ENCODE measurements at places on chromosomes 13 and 19.

DNA sequence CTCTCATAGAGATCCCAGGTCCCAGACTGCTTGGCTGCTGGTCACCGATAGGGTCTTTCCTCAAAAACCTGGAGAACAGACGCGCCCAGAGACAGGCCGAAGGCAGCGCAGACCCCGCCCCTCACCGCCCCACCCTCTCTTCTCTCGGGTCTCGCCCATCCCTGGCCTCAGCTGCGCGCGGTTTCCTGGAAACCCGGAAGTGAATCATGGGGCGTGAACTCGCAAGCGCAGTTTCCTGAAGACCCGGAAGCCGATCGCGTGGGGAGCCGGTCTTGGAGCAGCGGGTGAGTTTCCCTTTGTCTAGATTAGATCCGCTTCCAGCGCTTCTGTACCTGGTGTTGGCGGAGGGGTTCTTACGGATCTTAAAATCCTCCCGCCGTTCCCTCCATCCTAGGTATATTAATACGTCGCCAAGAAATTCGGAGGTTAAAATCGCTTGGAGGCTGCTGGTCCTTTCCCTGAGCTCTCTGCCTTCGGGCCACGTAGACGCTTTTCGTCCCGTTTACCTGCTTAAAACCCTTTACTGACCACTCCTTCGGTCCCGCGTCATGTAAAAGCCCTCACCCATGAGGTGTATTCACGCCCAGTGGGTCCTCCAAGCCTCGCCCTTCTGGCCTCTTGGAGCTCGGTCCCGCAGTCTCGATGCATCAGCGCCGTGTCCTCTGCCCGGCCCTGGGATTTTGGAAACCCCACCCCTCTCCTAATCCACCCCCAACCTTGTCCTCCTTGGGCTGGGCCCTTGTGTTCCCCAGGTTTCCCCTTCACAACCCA, at the start of gene ZNF578:
Gene ZNF578 (plus strand): TSS at position 230 of the 771 bp plus-strand sequence. CDS start 48,293 bp downstream, outside the sequence.
- DNase-seq = peak; percentile 84

GRCh38 chr13:86474971-86475370, 675.8 kb upstream of the SLITRK6 start:
- no peak for DNase-seq

GRCh38 chr13:30308548-30308947, 1.2 kb upstream of the KATNAL1 start:
- no peak for DNase-seq

DNA sequence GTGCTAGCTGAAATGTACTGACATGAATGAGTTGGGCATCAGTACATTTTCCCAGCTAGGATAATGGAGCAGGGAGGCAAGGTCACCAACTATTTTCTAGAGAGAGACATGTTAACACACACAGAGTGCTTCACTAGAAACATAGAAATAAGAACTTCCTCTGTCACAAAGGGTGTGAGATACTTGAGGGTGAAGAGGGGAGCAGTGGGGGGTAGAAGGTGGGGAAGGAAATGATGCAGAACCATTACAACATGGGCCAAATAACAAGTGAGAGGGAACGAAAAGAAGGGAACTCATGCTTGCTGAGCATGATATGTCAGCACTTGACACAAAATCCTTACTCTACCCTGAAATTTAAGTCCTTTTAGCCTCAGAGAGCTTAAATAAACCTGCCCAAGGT, 87.8 kb upstream of the RFC3 start:
- no peak for DNase-seq

GRCh38 chr19:10454267-10454666, 33.9 kb downstream of the PDE4A start:
- DNase-seq = no peak

DNA sequence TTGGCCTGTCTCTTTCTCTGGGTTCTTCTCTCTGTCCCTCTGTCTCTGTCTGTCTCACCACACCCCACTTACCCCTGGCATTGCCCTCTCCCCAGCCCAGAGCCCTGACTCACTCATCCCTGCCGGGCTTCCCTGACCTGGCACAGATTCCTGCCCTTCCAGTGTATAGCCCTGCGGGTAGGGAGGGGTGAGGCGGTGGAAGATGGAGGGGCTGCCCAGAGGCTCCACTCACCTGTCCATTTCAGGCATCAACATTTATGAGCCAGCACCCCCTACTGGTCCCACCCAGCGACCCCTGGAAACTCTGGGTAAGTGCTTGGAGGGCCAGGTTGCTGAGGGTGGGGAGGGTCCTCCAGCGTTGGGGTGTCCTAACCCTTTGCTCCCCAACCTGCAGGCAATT, 1.0 kb downstream of the NCCRP1 start:
- no peak for DNase-seq

GRCh38 chr13:97445522-97446187, 11.7 kb downstream of the RAP2A start:
- DNase-seq = no peak

DNA sequence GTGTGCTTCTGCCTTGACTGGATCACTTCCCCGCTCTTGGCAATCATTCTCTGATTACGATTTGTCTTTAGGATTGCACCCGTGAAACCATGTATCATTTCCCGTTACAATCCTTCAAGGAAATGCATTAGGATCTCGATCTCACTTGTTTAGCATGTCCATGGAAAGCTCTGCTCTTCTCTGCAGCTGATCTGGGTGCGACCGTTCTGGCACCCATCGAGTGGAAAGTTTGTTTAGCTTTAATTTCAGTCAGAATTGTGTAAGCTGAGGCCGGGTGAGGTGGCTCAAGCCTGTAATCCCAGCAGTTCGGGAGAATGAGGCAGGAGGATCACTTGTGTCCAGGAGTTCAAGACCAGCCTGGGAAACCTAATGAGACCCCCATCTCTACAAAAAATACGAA, 30.9 kb downstream of the NUMBL start:
- no peak for DNase-seq

- no peak for DNase-seq
These were observed 1572.7 kb upstream of the PRR20A start for GRCh38 chr13:55567721-55568625.

DNA sequence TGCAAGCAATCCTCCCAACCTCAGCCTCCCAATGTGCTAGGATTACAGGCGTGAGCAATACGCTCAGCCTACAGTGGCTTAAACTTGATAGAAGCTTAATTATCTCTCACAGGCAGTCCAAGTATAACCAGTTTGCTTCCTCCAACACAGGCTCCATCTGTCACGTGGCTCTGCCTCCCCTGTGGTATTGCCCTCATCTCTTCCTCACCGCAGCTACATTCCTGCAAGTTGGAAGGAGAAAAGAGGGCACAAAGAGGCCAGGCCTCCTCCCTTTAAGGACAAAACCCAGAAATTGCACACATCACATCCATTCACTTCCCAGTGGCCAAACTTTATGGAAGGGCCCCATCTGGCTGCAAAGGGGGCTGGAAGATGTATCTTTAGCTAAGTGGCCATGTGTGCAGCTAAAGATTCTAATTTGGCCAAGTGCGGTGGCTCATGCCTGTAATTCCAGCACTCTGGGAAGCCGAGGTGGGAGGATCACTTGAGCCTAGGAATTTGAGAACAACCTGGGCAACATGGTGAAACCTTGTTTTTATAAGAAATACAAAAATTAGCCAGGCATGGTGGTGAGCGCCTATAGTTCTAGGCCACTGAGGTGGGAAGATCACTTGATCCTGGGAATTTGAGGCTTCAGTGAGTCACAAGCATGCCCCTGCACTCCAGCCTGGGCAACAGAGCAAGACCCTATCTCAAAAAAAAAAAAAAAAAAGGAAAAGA, 3.1 kb upstream of the SDHAF1 start:
- DNase-seq = no peak

DNA sequence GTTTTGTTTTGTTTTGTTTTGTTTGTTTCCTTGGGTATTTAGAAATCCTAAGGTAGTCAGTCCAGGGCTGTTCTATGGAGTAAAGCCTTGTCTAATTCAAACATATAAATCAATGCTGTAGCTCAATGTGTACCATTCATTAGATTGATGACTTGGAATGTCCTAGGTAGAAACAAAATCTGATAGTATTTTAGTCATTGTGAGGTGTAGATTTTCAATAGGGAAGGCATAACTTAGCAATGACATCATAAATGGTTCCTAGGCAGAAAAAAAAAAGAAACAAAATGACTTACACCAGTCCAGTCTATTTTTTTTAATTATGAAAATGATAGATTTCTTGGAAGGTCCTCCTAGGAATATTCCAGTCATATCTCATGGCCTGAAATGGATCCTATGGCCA, 189.9 kb downstream of the SPRY2 start:
- no peak for DNase-seq

DNA sequence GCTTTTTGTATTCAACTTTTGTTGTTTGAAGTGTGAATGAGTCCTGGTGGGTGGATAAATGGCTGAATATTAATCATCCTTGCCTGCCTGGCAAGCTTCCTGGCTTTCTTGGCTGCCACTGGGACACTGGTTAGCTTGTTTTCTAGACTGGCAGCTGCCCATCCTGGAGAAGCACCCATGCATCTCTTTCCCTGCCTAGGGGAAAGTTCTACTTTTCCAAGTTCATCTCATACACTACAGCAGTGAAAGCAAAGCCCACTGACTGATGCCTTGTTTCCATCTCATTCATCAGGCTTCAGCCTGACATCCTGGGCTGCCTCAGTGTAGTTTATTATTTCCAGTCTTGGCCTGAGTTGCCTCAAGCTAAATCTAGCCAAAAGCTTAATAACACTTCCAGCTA, 244.8 kb downstream of the PCDH20 start:
- DNase-seq = no peak

GRCh38 chr13:112850273-112850672, 118.7 kb upstream of the MCF2L start:
- no peak for DNase-seq

- no peak for DNase-seq
These were observed 59.5 kb upstream of the CYSLTR2 start for GRCh38 chr13:48594096-48594815.

- no peak for DNase-seq
These were observed 9.0 kb upstream of the LTBP4 start for GRCh38 chr19:40592170-40592569.

- DNase-seq = no peak
These were observed 226.1 kb downstream of the TDRD3 start for GRCh38 chr13:60623151-60623550.

GRCh38 chr19:13861392-13861713, 15.6 kb upstream of the NANOS3 start:
- no peak for DNase-seq

- no peak for DNase-seq
These were observed 2.2 kb upstream of the SERTAD3 start for GRCh38 chr19:40446263-40446784.

- DNase-seq = no peak
These were observed 114.2 kb upstream of the SPACA7 start for GRCh38 chr13:112261924-112262323.

DNA sequence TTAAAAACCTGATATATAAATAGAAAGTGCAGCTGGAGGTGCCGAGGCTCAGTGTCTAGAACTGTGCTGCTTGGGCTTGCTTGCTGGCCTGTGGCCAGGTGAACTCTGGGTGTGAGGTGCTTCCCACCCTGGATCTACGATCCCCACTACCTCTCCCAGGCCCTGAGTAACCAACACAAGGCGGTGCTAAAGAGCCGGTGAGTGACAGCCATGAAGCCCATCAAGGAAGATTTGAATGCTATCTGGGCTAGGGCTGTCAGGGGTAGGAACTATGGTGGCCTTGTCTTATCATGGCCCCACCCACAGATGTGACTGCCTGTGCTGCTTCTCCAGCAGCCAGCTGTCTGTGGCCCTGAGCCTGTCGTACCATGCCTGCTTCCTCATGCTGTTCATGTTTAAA, 25.6 kb upstream of the ZNF91 start:
- no peak for DNase-seq

DNA sequence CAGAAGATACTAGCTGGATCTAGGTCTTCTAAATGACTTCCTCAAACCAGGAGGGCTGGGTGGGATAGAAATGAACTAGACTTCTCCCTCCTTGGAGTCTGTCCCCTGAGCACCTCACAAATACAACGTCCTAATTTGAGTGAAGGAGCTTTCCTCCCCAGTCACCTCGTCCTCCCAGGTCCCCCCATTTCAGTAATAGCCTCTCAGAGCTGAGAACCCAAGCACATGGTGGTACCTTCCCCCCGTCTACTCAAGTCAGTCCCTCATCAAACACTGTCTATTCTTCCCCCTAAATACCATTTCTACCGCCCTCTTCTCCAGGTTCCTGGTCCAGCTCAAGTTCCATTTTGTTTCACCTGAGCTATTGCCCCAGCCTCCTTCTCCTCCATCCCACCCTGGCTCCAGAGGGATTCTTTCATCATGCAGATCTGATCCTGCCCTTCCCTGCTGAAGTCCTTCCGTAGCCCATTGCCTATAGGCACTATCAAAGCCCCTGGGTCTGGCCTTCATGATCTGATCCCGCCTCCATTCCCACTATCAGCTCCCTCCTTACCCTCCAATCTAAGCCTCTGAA, 5.3 kb upstream of the PRKCG start:
- DNase-seq = no peak

DNA sequence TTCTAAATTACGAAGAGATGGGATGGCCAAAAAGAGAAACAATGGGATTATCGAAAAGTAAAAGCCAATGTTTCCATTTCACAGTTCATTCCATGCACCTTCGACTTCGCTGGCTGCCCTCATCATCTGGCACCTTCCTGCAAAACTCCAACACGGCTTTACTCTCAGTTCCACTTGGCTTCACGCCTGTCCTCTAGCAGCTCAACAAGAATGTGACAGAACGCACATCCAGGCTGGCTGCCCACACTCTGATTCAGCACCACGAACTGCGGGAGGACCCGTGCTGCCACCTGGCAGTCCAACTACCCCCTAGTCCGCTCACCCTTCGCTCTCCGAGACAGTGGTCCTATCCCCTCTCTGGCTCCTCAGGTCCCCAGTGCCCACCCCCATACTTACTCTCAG, 11.7 kb downstream of the ATP7B start:
- DNase-seq = no peak

DNA sequence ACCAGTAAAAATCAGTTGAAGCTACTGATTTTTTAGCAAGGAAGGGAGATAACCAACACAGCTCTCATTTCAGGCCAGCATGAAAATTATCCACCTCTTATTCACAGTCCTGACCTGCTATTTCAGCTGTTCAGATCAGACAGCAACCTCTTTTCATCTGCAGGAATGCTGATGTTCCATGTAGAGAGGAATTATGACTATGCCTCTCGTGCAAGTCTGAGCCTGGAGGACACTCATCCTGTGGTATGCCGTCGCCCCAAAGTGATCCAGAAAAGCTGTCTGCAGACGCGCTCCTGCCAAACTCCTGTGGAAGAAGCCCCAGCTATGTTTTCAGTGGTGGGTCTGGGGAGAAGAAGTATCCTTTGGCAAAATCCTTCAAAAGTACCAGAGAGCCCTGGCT, 563.5 kb upstream of the SLITRK1 start:
- no peak for DNase-seq

DNA sequence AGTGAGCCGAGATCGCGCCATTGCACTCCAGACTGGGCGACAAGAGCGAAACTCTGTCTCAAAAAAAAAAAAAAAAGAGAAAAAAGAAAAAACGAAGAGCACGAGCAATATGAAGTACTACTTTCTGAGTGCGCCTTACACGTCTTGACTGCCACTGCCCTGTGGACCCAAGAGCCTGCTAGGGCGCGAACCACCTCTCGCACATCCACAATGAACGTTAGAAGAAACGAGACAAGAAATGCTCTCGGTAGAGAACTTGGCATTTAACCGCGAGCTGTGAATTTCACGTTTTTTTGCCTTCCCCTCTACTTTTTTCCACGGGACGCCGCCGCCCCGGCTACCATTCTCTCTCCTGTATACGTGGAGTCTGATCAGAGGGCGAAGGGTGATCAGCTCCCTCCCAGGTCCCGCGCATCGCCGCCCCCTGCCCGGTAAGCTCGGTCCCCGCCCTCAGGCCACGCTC, 454 bp downstream of the TIMM44 start:
- DNase-seq = no peak

All from HTR-8/SVneo (cell line).